ENCODE measurements at places on chromosomes 3 and 15. TPM values are rescaled to one million over a fixed set of nuclear protein-coding genes. Genes with fewer than 3 reads are reported as not detected.

- H3K27ac ChIP-seq, result no peak overlapping the region
- no peak overlapping the region for H3K4me3 ChIP-seq
- DNase-seq, result no peak
- H3K27me3 ChIP-seq, result no peaks in the 10 kb centered on the region
Observed at GRCh38 chr3:108106031-108106430, 15.2 kb upstream of the CD47 start.

DNA sequence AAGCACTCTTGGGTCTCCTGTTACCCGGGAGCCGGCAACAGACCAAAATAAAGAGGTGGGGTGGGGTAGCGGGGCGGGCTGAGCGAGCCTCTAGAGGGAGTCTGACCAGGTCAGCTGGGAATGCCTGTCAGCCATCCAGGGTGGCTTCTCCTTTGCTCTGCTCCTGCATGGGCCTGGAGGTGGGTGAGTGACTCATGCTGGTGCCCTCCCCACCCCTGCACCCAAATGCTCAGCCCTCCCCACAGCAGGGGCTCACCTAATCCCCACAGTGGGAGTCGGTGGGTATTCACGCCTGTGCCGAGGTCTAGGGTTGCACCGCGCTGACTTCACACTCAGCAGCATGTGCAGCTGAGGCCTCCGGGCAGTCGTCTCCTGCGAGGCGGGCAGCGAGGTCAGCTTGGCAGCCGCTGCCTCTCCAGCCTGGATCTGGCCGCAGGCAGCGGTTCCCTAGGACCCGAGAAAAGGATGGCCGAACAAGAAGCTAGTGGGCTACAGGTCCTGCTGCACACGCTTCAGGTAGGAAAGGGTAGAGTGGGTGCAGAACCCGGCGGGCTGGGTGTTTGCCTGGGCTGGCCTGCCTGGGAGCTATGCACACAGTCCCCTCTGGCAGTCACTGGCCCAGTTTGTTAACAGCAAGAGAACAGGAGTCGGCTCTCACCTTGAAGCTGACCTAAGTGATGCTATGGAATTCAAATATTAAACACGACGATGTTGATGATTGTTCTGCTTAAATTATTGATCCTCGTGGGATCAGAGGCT, at the start of gene AGBL1:
Gene AGBL1, plus strand, starts transcription at position 364 of the 759 bp plus-strand sequence.
- H3K27me3 ChIP-seq, result no peaks in the 10 kb centered on the region
- H3K4me3 ChIP-seq, result no peak within 1 kb of the TSS
- DNase-seq, result no peak
- no peak within 1 kb of the TSS for H3K27ac ChIP-seq
- H3K4me1 ChIP-seq, result no peaks in the 10 kb centered on the region

GRCh38 chr3:138824114-138824506, 10.6 kb downstream of the PIK3CB start:
- no peak overlapping the region for H3K4me3 ChIP-seq
- no peaks in the 10 kb centered on the region for H3K4me1 ChIP-seq

GRCh38 chr3:185420762-185421161, 57.8 kb downstream of the MAP3K13 start:
- DNase-seq, result no peak
- H3K4me1 ChIP-seq, result no peaks in the 10 kb centered on the region
- H3K36me3 ChIP-seq, result no peaks in the 10 kb centered on the region
- no peaks in the 10 kb centered on the region for H3K27me3 ChIP-seq
- no peak overlapping the region for H3K27ac ChIP-seq

DNA sequence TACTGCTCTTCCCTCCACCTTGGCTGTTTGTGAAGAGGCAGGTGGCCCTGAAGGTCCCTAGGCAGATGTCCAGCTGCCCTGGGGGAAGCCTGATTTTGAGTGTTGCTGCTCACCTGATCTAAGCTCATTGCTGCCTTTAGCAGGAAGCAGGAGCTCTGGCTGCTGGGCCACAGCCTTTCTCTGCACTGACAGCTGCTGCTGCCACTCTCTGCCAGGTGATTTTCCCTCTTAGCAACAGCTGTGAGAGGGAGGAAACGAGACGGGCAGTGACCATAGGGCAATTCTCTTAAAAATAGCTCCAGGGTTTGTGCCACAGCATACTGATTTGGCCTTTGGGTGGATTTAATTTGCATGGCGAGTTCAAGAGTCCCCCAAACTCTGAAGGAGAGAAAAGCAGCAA, 415.8 kb upstream of the SEMA6D start:
- no peak for DNase-seq
- no peaks in the 10 kb centered on the region for H3K4me1 ChIP-seq
- H3K36me3 ChIP-seq, result no peaks in the 10 kb centered on the region
- H3K27me3 ChIP-seq, result no peaks in the 10 kb centered on the region
- no peak overlapping the region for H3K4me3 ChIP-seq

DNA sequence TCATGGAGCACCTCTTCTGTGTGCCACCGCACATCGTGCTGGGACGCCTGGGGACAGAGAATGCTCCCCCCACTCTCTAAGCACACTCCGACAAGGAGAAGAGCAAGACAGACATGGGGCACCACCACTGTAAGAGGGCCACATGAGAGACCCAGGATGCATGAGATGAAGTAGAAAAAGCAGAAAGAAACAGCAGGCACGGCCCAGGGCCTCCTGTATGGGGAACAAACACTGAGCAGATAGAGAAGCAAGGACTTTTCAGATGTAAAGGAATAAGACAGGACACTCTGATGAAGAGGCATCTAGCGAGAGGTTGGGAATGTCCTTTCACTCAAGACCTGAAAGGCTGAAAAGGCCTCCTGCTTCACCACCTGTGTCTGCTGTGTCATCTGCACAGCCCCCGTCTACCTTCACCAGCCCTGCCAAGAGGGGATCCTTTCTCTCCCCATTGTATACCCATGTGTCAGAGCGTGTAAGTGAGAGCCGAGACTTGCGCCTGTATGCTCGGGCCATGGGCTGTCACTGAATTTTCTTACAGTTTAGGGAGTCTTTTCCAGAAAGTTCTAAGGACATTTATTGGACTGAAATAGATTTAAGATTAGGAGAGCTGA, 125.6 kb downstream of the LRRK1 start:
- H3K27ac ChIP-seq, result no peak overlapping the region
- no peaks in the 10 kb centered on the region for H3K4me1 ChIP-seq
- H3K4me3 ChIP-seq, result no peak overlapping the region
- DNase-seq, result no peak

DNA sequence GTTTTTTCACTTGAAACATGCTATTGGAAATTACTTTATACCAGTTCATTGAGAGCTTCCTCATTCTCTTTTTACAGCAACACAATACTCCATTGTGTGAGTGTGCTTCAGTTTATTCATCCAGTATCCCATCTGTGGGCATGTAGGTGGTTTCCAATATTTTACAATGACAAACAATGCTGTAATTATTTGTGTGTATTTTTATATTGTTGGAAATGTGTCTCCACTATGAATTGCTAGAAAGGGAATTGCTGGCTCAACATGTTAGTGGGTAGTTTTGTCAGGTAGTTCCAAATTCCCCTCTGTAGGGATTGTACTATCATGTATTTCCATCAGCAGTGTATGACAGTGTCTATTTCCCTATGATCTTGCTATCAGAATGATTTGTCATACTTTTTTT, 65.8 kb upstream of the MAGI1 start:
- H3K27me3 ChIP-seq, result no peaks in the 10 kb centered on the region
- DNase-seq, result no peak
- H3K36me3 ChIP-seq, result no peaks in the 10 kb centered on the region
- no peaks in the 10 kb centered on the region for H3K4me1 ChIP-seq
- no peak overlapping the region for H3K27ac ChIP-seq

The PLSCR5 gene
- not detected for total RNA-seq

The CD200 gene
- total RNA-seq, result 28.2 TPM

The BLOC1S6 gene
- 47.3 TPM for total RNA-seq
